ENCODE measurements at places on chromosomes 2 and 18.

DNA sequence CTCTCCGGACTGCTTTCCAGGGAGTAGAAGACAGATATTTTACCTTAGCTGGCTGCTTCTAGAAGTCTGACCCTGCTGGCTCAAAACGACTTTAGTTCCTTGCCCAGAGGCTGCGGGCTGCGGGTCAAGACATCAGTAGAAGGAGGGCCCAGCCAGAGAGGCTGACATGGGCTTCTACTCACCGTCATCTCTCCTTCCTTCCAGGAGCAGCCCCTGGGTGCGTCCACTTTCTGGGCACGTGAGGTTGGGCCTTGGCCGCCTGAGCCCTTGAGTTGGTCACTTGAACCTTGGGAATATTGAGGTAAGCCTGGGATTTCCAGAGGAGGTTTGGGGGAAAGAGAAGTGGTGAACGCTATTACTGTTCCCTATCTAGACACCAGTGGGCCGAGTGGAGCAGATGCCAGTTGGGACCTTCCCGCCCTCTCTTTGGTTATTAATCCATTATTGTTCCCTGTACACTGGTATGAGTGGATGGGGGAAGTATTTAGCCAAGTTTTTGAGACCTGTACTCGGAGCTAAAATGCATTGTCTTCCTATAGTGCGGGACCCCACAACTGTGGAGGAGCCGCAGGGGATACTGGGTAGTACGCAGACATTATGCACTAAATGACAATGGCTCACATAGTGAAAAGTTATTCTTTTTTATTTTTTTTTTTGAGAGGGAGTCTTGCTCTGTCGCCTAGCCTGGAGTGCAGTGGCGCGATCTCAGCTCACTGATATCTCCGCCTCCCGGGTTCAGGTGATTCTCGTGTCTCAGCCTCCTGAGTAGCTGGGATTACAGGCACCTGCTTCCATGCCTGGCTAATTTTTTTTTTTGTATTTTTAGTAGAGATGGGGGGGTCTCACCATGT, 26.3 kb upstream of the CASP8 start:
- no peak for DNase-seq

GRCh38 chr2:227376656-227377396, 2.3 kb downstream of the TM4SF20 start:
- no peak for DNase-seq

DNA sequence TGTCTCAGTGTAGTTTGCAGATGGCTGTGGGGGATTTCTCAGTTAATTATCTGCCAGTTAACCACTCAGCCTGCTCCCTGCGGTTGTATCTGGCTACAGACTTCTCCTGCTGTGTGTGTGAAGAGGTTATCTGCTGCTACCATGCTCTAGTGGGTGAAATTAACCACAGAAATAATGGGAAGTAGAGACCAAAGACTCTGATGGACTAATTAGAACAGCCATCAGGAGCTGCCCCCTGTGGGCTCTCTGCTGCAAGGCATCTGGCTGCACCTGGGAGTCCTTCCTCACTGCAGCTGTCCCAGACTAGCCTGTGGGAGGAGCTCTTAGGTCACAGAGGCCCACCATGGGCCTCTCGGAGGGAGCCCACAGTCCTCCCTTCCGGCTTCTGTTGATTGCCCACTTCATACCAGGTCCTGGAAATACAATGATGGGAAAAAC, 66.6 kb downstream of the CTIF start:
- DNase-seq: no peak

DNA sequence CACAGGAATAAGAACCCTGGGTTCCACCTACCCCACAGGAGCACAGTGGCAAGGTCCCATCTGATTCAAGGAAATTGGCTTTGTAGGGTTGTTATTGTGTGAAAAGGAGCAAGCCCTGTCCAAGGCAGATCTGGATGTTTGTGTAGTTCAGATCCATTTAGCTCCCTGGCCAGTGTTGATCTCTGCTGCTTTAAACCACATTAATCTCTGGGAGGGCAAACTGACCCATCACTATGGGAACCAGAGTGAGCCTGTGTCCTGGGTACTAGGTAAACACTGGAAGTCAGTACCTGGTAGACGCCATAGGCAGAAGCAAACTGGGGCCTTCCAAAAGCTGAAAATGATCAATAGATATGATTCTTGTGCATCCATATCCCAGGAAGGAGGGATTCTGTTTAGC, 271.5 kb upstream of the EPAS1 start:
- DNase-seq: no peak

DNA sequence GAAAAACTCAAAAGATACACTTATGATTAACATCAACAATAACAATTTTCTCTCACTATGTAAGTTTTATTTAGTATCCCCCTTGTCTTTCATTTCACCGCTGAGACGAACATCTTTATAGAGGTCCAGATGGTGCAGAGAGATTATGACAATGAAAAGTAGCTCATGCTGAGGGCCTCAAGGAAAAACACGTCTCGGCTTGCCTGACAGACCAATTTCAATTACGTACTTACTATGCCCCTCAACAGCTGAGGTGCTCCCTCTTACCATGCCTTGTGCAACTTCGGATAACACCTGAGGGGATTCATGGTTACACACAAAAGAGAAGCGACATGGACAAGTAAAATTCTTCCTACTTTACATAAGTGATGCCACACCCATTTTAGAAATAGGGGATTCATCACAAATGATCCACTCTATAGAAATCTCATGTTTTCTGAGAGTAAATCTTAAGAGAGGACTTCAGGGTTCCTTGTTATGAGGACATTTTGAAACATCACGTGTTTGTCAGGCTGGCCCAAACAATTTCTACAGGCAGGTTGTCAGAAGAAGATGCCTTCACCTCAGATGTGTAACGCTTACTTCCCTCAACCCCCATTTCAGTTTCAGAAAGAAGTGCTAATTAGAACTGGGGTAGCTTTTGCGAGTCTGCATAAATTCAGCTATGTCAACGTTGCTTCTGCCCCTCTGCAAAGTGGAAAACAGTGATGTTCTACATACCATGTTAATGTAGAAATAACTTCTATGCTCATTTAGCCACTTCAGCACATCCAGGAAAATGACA, 191.4 kb downstream of the NRXN1 start:
- DNase-seq: no peak

DNA sequence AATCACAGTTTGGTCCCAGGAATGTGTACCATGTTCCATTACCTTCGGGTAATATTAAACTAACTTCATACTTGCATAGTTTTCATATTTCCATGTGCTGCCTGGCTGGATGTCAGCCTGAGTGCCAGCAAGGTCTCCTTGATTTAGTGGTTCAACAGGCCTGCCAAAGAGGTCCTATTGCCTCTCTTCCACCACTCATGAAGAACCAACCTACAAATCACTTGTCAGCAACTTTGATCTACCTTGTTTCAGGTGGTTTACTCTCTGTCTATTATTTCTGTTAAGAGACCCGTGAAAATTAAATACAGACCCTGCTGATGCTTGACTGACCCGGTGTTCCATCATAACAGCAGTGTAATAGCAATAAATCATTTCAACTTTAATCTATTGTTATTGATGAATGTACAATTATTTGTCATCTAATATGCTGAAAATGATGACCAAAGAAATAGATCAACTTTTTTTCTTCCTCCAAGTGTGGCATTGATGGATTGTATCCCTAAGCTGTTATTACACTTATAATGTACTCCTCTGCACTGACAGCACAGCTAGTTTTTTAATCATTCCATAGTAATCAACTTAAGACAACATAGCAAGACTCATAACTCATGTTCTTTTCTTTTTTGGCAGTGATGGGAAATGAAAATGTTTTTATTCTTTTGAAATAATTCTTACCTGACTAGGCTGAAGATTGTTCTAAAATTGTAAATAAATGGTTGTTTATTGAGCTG, 1220.2 kb upstream of the ACVR2A start:
- DNase-seq: no peak

DNA sequence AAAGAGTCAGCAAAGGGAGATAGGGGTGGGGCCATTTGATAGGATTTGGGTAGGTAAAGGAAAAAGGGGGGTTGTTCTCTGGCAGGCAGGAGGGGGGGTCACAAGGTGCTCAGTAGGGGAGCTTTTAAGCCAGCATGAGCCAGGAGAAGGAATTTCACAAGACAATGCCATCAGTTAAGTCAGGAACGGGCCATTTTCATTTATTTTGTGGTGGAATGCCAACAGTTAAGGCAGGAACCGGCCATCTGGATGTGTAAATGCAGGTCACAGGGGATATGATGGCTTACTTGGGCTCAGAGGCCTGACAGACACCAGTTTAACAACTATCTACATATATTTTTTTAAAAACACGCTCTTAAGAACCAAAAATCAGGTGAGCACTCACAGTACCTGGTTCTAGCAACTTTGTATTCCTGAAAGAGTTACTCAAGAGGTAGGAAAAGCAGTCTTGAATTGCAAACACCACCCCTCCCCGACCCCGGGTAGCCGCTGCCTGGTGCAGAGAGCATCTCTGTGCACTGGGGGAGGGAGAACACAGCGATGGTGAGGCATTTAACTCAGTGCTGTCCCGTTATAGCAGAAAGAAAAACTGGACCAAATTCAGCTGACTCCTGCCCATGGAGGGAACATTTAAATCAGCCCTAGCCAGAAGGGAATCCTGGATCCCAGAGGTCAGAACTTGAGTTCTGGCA, 414.5 kb upstream of the KLHL29 start:
- no peak for DNase-seq

DNA sequence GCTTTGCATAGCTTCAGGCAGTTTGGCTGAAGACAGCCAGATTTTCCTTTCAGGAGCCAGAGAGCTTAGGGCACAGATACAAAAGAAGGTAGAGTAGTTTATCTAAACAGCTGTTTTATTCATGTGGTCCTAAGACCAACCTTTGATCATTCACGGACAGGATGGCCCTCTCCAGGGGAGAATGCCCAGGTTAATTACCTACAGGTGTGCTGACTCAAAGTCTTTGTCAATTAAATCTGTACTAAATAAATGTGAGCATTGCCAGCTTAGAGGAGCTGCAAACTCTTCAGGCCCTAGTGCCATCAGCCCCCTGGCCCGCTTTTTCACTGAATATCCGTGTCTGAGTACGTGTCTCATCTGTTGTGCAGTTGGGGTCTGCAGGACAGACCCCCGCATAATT, 554.7 kb downstream of the NUP35 start:
- no peak for DNase-seq

DNA sequence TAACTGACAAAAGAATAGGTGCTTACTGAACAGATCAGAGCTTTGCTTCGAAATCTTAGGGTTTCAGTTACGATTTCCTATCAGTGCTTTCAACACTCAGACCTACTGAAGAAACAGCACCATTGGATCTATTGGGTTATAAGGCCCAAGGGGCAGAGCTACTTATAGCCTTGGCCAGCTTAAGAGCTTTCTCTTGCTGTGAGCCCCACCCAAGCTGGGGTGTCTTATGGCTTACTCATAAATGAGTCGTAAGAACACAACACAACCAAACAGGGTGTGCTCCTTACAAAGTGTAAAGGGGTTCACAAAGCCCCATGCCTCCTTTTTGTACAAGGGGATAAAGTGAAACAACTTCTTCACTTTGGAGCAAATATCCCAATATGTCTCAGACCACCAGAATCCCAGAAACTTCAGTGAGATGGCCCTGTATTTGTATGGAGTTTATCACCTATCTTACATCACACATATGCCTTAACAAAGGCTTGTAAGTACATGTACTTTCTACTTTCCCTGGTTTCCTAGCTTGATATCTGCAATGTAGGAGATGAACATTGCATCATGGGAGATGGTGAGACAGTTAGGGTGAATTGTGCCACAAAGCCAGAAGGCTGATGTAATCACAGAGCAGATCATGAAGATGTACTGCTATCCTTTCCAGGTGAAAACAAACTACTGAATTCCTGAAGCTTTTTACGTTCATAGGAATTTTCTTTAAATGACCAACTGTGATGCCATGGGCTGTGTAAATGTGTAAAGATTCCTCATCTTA, 115.5 kb upstream of the GLI2 start:
- DNase-seq: no peak

DNA sequence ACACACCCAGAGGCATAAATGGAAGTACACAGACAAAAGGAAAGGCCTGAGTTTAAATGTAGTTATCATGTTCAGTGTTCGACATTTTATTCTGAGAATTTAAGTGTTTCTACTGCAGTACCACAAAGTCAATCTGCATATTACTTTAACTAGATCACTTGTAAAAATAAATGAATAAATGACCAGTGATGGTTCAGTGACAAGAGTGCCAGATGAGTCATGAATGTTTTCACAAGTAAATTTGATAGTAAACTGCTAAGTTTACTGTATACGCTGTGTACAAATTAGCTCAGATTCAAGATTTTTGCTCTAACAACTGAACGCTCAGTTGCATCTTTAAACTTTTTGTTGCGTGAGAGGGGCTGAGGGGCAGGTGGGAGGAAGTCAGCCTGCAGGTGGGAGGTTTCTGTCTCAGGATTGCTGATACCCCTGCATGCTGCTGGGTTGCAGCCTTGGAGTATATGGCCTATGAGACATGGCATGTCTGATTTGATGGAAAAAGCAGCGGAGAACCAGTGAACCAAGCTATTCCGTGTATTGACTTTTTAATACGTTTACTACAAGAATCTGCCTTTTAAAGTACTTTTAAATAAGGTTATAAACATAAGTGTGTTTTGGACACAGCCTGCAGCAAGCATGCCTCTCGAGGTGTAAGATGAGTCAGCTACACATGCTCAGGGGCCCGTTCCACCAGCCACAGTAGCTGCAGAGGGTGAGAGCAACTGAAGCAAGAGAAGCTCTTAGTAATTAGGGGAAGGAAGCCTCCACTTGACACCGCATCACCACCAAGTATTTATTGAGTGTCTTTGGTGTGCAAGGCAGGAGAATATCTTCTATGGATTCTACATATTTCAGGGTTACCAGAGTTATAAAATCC, 245.1 kb downstream of the NEDD4L start:
- DNase-seq: no peak

DNA sequence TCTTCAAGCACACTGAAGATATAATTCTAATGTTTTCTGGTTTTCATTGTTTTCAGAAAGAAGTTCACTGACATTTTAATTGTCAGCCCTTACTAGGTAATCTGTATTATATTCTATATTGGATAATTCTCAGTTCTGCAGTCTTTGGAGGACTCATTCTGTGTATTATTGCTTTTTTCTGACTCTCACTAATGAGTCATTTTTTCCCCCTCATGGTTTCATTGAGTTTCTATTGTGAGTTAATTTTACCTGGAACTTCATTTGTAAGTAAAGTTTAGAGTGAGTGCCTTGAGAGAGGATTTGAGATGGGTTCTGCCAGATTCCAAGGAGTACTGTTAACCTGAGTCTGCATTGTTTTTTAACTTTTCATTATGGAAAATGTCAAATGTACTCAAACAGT, 90.4 kb upstream of the LYPD1 start:
- no peak for DNase-seq

DNA sequence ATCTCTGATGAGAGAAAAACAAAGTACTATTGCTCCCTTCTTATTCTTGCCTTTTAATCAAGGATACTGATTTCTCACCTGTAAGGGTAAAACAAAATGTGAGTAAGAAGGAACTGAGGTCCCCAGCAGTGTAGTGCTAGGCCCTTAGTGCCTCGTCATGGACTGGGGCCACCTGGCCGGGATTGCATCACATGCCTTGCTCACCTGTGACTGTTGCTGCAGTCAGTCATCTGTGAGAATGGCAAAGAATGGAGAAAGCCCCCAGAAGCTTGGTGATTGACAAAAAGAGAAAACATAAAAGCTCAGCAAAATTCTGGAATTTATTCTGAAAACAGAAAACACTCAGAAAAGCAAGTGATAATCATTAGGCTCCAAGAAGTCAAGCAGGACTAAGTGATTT, 63.4 kb downstream of the SPATS2L start:
- DNase-seq: no peak

Measured in T-helper 1 cell (primary cell).